ENCODE measurements at places on chromosomes 6 and 20.

- no peak for DNase-seq
These were observed 1.1 kb downstream of the RAB32 start for GRCh38 chr6:146544616-146545182.

DNA sequence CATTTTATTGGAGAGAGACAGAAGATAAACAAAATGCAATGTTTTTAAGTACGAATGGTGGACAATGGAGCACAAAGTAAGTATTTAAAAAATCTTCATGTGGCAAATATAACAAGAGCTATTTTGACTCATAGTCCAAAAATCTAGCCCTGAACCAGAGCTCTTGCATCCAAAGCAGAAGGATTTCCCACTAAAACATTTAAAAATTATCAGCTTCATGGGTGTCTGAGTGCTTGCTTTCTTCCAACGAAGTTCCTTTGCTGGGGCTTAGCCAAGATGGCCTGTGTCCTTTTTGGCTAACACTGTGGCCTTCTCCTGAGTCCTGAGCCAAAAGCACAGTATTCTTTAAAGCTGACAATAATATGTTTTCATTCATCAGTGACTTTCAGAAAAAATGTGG lies 161.7 kb downstream of the RIMS1 start:
- no peak for DNase-seq

GRCh38 chr6:24743265-24743943 lies 24.4 kb upstream of the C6orf62 start:
- DNase-seq, result peak; percentile 52

DNA sequence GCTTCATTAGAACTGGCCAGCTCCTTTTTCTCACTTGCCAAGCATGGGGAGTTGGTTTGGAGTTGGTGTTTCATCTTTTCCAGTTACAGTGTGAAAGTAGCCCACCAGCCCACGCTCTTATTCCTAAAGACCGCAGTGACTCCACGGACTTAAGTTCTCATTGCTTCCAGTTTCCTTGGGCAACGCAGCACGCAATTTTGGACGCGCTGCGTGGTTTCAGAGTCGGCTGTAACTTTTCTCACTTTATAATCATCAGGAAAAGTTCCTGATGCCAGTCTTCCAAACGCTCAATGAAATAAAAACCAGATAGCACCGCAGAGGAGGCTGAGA lies 381 bp upstream of the PEX7 start:
- DNase-seq, result peak; percentile 52

GRCh38 chr20:3430376-3431069 lies 23.1 kb upstream of the DNAAF9 start:
- DNase-seq, result no peak

All from activated CD8-positive, alpha-beta T cell treated with anti-CD3 and anti-CD28 coated beads for 36 hours (primary cell).